ENCODE measurements at places on chromosomes 6 and 20.

DNA sequence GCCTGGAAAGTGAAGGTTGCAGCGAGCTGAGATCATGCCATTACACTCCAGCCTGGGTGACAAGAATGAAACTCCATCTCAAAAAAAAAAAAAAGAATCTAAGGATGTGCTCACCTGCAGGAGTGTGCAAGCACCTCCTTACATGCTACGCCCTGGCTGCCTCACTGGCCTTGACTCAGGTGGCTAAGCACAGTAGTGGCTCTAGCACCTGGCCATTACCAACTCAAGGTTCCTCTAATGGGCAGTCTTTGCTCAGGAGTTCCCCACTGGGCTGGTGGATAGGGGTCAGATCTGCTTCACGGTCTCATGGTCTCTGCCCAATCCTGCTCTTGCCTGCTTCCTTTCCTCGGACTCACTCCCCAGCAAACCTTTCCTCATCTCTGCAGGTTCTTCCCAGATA lies 39.7 kb downstream of the KCNK17 start:
- DNase-seq = no peak

DNA sequence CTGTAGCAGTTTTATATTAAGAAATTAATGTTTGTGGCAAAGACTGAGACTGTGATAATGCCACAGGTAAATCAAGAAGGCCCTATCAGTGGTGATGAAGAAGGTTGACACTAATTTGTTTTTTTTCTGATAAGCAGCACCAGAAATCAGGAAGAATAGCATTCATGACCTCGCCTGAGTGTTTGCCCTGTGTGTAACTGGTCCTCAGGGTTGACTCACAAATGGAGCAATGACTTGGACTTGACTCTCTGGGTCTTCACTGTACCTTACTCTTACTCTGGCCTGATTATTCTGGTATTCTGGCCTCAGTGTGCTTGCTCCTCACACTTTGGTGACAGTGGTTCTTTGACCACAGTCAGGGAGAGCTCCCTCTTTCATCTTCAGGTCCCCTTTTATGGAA lies 243.9 kb downstream of the HAO1 start:
- no peak for DNase-seq

DNA sequence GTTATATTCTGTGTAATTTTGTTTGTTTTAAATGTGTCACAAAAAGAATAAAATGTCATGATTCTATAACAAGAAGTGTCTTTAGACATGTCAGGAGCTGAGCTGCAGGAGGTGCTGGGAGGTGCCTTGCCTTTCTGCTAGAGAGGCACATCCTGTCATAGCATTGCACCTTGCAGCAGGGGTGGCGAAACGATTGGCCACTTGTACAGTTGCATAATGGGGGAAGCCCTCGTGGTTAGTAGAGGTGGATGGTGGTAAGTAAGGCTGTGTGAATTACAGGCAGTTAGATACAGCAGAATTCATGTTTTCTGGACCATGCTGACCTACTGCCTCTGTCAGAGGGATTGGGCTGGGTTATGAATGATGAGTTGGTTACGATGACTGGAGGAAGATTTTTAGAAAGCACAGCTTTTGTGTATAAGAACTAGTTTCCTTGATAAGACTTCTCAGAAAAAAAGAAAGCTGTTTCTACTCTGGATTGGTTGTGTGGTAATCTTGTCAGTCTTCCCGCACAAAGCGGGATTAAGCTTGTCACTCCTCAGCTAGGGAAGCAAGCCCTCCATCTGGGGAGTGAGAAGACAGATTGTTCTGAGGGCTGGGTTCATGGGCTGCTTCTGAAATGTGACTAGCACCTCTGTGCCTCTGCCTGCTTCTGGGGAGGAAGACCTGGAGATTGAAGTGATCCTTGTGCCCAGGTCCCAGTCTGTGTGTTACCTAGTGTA lies 74.9 kb downstream of the FOXO3 start:
- no peak for DNase-seq

GRCh38 chr6:50845499-50846143 lies 26.9 kb downstream of the TFAP2B start:
- no peak for DNase-seq

DNA sequence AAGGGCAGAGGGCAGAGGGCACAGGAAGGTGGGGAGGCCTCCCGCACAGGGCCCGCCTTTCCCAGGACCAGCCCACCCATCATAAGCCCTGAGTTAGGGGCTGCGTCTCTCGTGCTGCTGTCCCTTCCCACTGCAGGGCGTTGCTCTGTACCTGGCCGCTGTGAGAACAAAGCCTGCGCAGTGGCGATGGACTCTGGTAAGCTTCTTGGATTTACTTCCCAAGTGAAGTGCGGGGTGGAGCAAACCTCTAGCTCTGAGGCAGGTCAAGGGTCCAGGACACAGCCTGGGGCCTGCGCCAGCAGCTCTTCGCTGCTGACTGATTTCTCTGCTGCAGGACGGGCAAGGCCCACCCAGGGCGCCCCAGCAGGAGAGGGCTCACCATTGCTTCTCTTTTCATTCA lies 23.9 kb downstream of the INSM1 start:
- DNase-seq = no peak
